ENCODE measurements at places on chromosomes 1 and 21.

DNA sequence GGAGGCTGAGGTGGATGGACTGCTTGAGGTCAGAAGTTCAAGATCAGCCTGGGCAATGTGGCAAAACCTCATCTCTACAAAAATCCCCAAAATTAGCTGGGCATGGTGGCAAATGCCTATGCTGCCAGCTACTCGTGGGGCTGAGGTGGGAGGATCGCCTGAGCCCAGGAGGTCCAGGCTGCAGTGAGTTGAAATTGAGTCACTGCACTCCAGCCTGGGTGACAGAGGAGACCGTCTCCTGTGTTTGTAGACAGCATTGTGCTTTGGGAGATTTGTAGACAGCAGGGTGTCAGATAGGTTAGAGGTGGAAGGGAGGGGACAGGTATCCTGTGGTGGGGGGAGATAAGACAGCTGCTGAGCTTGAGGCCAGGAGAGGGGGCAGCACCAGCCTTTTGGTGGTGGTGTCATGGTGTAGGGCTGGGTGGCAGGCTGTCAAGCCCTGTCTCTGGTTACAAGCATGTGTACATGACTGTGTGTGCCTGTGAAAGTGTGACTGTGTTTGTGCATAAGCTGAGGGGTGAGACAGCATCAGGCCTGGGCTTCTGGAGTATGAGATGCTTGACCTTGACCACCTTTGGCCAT is 15.2 kb downstream of the PPFIA4 start:
- DNase-seq, result no peak

DNA sequence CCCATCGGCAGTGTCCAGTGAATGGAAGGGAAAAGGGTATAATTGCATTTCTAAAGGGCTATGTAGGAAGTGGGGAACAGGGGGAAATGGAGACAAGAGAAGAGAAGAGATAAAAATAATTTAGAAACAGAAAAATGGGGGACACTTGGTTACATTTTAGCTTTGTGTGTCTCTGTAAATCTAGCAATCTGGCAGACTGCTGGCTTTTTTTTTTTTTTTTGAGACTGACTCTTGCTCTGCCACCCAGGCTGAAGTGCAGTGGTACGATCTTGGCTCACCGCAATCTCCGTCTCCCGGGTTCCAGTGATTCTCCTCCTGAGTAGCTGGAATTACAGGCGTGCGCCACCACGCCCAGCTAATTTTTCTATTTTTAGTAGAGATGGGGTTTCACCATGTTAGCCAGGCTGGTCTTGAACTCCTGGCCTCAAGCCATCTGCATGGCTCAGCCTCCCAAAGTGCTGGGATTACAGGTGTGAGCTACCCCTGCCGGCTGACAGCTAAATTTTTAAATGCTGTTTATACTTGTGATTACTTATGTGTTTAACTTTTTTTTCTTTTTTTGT is 53.4 kb downstream of the AGPAT3 start:
- peak; percentile 38 for DNase-seq

- DNase-seq, result no peak
Measured at GRCh38 chr1:55682198-55682597, 467.0 kb upstream of the USP24 start.

DNA sequence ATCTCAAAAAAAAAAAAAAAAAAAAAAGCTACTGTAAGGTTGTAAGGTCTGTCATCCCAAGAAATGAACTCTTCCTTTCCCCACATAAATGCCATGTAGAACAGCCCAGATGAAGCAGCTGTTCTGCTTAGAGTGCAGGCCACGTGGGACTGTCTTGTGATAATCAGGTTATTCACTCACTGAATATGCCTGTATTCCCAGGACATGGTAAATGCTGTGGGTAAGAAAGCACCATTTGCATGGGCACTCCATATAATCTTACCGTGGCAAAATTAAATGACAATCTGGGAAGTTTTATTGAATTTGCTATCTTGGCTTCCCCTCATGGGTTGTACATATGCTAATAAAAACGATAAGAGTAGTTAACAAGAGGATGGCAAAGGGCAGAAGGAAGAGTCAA is 13.8 kb downstream of the RGS5 start:
- peak; percentile 35 for DNase-seq

DNA sequence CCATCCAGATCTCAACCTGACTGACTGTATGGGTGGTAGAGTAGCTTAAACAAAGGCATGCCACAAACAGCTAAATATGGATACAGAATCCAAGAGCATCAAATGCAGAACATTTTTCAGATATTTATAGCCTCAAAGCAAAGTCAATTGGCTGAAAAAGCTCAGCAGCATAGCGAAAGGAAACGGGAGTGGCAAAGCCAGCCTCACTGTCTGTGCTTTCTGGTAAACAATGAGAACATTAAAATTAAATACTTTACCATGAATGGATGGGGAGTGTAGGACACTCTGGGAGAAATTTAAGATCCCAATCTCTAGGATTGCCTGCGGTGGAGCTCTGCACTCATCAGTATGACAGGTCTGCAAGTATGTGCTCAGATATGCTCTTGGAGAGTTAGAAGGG is 4.4 kb downstream of the RASAL2 start:
- DNase-seq, result no peak

GRCh38 chr1:164586591-164586990 is 27.6 kb downstream of the PBX1 start:
- DNase-seq, result peak; percentile 12
